ENCODE measurements at places on chromosomes 1 and 21. TPM values are rescaled to one million over a fixed set of nuclear protein-coding genes. Genes with fewer than 3 reads are reported as not detected.
A peak's percentile ranks its signal among the peaks of the same experiment; 100 is the strongest.

GJA9 gene
- not detected for total RNA-seq

ROR1 gene
- total RNA-seq = 7.8 TPM

DNA sequence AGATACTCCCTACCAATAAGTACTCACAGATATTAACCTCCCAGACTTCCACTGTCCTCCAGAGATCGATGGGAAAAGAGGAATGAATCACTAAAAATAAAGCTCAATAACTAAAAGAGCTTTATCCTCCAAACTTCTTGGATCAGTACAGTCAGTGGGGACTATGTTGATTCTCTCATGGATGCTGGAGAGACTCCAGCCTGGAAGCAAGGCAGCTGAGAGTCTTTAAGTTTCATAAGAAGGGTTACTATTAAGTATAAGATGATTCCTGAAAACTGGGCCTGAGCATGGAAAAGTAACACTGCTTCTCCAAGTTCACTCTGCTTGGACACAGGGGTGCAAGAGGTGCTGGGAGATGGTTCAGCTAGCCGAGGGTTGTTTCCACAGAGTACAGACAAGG, 6.2 kb upstream of the DDR2 start:
- H3K27me3 ChIP-seq = no peaks in the 10 kb centered on the region
- DNase-seq = no peak
- no peaks in the 10 kb centered on the region for H3K36me3 ChIP-seq
- H3K4me3 ChIP-seq = peak overlapping the region; percentile 51

DNA sequence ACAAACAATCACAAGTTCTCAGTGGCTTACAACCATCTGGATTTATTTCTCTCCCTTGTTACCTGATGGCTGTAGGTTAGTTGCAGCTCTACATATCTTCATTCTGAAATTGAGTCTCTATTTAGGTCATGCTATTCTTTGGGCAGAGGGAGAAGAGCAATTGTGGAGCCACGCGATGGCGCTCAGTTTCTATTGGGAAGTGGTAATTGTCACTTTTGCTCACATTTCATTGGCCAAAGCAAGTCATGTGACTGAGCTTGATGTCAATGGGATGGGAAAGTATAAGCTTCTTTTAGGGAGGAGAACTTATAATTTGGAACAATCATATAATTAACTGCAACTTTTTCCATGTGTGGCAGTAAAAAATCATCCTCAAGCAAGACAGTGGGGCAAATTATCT, 166.5 kb downstream of the LMO4 start:
- H3K27me3 ChIP-seq = no peaks in the 10 kb centered on the region
- no peak overlapping the region for H3K4me3 ChIP-seq
- DNase-seq = no peak
- H3K27ac ChIP-seq = no peak overlapping the region

DNA sequence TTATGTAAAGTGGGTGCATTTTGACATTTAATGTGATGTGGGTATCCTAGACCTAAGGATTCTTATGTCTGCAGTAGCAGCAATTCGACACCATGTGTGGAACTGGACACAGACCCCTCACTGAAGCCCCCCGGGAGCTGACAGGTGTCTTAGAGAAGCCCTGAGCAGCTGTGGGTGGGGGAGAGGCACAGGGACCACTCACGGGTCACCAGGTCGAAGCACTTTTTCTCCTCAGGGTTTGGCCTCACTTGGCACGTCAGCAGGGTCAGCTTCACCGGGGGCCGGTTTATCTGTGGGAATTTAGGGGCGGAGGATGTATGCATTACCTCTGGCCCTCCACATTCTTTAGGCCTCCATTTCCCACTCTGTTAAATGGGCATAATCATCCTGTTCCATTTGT, 14.0 kb upstream of the TCEA3 start:
- no peak overlapping the region for H3K27ac ChIP-seq
- no peak overlapping the region for H3K4me3 ChIP-seq
- peaks cover 4% of the 10 kb centered on the region for H3K36me3 ChIP-seq
- DNase-seq = no peak
- H3K27me3 ChIP-seq = peaks cover 4% of the 10 kb centered on the region

- H3K4me3 ChIP-seq = no peak overlapping the region
- no peak for DNase-seq
- peaks cover 26% of the 10 kb centered on the region for H3K4me1 ChIP-seq
These were observed 25.0 kb upstream of the CD1D start for GRCh38 chr1:158155673-158156072.

GRCh38 chr1:221174330-221174993, 295.2 kb downstream of the HLX start:
- H3K27ac ChIP-seq = no peak overlapping the region

DNA sequence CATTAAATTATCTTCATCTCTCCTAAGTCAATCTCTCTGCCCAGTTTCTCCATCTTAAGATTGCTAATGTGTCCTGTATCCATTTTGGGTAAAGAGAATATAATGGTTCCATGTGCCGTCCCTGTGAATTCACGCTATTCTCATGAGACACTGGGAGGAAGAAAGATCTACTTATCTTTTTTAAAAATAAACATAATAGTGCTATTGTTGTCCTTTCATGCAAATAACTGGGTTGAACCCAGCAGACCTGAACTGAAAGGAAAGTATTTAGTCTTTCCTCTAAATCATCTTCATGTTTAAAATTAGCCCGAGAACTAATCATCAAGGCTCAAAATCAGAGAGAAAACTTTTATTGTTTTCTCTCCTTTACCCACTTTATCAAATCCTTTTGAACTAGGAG, 22.4 kb downstream of the SLAMF1 start:
- H3K4me1 ChIP-seq = no peaks in the 10 kb centered on the region
- no peaks in the 10 kb centered on the region for H3K27me3 ChIP-seq
- no peak overlapping the region for H3K27ac ChIP-seq

All from HFFc6 (cell line).